ENCODE measurements at places on chromosomes 11 and 22.

- DNase-seq, result peak; percentile 60
Observed at GRCh38 chr22:30309951-30310741, 16.6 kb downstream of the TBC1D10A start.

DNA sequence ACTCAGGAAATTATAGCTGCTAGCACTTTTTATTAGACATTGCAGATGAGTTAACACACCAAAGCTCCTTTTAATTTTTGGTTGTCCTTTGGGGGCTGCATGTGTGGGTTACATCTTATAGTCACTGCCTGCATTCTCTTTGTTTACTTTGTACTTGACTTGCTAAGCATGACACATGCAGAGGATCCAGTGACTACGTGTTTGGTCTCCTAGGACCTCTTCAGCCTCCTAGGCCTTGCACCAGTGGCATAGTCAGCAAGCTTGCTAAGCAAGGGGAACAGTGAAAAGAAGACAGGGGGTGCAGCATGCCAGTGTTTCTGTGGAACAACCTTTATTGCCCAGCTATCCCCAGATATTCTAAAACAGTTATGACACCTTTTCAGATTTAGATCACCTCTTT, 108.2 kb downstream of the PAX6 start:
- DNase-seq, result peak; percentile 25

- peak; percentile 2 for DNase-seq
Observed at GRCh38 chr11:119423509-119424254, 710 bp upstream of the THY1 start.

DNA sequence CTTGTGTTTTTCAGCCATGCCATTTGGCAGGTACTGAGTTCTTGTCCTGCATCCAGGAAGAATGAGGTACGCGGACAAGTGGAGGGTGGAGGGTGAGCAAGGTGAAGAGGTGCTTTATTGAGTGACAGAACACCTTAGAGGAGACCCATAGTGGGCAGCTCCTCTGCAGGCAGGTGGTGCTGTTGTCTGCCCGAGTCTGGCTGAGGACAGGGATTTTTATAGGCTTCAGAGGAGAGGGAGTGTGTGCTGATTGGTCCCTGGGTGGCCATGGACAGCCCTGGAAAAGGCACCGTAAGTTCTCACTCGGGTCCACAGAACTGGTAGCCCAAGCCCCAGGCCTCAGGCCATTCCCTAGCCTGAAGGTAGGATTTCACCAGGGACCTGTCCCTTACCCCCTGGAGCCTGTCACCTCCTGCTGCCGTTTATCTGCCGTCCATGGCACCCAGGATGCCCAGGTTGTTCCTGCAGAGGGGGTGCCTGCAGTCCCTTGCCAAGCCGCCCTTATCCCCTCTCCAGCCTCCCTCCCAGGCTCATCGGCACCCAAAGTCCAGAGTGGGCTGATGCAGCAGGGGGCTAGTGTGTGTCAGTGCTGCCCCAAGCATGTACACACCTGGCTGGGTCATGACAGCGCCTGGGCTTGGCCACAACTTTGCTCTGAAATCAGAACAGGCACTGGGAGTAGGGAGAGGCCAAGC, 213.6 kb downstream of the LRRC4C start:
- no peak for DNase-seq

GRCh38 chr11:93028960-93029522, 59.6 kb downstream of the MTNR1B start:
- no peak for DNase-seq

- DNase-seq, result peak; percentile 47
Observed at GRCh38 chr11:74388678-74389327, 9.4 kb downstream of the PGM2L1 start.

DNA sequence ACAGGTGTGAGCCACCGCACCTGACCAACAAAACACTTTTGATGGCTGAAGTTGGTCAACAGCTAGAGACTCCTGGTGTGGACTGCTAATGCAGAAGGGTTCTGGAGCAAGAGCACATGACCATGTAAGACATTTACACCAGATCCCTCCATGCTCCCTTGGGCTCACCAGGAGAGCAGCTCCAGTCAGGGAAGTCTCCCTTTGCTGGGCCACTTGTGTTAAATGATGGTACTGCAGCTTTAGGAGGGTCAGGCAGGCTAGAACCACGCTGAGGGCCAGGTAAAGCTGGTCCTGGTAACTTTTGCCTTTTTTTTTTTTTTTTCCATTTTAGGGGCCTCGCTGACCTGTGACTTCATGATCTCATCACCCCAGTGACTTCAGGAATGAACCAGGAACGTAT, 146.4 kb downstream of the FBXO7 start:
- no peak for DNase-seq

Data from AG20443 (cell line).